ENCODE measurements at places on chromosomes 4 and X.

GRCh38 chrX:40064055-40064597, 33.6 kb downstream of the BCOR start:
- DNase-seq = no peak

GRCh38 chr4:145482209-145483037, 770 bp downstream of the SMAD1 start:
- peak; percentile 67 for DNase-seq

- no peak for DNase-seq
These were observed 51.9 kb upstream of the DCTD start for GRCh38 chr4:182968917-182969650.

GRCh38 chr4:72312032-72312650, 256.9 kb downstream of the ADAMTS3 start:
- DNase-seq = no peak

DNA sequence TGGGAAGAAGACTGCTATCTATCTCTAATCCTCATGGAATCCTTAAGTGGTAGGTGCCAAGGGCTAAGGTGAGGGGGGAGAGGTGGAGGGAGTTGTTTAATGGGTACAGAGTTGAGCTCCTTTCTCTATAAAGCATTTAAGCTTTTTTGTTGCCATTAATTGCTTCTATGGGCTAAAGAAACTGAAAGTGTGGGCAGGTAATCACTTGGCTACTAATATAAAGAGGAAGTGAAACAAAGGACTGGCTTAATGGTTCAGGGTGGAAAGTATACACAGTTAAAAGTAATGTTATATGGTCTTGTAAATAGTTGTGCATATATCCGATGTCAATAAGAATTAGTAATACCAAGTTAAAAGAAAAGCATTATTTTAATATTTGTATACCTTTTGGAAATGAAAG, 83.9 kb downstream of the POLA1 start:
- no peak for DNase-seq

Measured in stimulated activated CD4-positive, alpha-beta T cell treated with anti-CD3 and anti-CD28 coated beads, Interleukin-12 subunit alpha, Interleukin-12 subunit beta, amount 100 ng/mL, for 24 hours (primary cell).